Nucleus accumbens (tissue), 56 donors: ENCODE measurements at places on chromosomes 13 and 19.

- DNase-seq = no peak
Observed at GRCh38 chr19:57803594-57804325, 11.0 kb downstream of the ZNF552 start.

GRCh38 chr19:33022472-33023116, 42.1 kb downstream of the RHPN2 start:
- no peak for DNase-seq

- no peak for DNase-seq
Observed at GRCh38 chr13:28819046-28819730, 951 bp upstream of the MTUS2 start.

DNA sequence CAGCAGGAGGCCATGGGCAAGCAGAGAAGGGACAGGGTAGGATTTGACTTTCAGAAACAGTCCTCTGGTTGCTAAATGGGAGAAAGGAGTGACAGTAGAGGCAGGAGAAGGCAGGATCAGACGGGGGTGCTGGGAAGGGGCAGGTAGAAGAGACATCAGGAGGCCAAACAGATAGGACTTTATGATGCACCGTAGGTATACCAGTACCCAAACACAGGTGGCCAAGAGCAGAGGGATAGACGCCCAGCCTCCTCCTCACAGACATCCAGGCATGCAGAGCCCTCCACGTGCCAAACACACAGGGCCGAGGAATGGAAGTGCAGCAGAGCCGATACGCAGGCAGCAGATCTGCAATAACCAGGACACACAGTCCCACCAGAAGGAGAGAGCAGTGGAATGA, 1.3 kb upstream of the AXL start:
- no peak for DNase-seq

DNA sequence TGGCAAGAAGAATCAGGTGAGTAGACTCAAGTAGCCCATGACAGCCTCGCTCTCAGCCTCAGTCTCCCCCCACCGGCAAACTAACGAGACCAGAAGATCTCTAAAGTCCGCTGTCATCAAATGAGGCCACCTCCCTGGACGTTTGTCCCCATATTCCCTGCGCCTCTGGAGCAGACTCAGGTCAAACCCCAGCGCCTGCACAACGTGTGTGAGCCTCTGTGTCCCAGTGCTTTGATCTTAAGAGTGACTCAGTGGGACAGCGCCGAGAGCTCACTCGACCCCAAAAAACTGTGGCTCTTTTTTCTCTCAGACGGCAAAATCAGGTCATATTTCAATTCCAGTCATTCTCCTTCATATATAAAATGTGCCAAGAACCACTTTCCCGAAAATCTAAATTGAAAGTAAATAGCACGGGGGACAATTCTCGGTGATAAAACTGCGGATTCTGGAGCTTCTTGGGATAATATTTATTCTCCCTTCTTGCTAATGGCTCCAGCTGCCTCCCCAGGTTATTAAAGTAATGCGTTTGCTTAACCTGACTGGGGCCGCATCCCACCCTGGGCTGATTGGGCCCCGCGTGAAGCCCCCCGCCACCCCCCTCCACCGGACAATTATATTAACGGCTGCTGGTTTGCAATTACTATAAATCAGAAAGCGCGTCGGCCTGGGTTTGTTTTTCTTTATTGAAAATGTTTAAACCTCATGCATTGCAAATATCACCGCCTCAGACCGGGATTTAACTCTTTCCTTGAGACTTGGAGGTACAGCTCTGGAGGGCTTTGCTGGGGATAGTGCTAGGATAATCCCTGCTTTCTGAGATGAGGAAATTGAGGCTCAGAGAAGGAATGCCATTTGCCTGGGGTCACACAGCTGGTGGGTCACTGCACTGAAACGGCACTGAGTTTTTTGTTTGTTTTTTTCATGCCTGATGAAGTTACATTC, 37.5 kb upstream of the ZNRF4 start:
- DNase-seq = no peak

DNA sequence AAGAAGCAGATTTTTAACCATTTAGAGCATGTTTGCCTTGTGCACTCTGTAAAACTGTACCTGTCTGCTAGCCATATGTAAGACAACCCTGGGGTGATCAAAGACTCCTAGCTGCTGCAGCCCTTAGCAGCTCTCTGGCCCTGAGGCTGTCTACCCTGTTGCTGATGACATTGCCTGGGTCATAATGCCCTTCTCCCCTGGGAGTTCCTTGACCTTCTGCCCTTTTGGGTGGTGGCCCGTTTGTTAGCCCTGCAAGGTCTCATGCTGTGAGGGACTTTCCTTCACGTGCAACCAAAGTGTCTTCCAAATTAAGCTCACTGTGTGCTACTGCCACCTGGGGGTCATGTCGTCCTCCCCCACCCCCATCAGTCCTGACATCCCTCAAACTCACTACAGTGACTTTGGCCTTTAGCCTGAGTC, 7.4 kb downstream of the GPC6 start:
- DNase-seq = no peak
